Stimulated activated CD4-positive, alpha-beta T cell treated with anti-CD3 and anti-CD28 coated beads, Interleukin-1b, Interleukin-23, amount 100 ng/mL, for 24 hours (primary cell): ENCODE measurements at places on chromosomes 5 and 9.

- DNase-seq: no peak
Measured at GRCh38 chr5:166166071-166166470, 2125.4 kb upstream of the WWC1 start.

DNA sequence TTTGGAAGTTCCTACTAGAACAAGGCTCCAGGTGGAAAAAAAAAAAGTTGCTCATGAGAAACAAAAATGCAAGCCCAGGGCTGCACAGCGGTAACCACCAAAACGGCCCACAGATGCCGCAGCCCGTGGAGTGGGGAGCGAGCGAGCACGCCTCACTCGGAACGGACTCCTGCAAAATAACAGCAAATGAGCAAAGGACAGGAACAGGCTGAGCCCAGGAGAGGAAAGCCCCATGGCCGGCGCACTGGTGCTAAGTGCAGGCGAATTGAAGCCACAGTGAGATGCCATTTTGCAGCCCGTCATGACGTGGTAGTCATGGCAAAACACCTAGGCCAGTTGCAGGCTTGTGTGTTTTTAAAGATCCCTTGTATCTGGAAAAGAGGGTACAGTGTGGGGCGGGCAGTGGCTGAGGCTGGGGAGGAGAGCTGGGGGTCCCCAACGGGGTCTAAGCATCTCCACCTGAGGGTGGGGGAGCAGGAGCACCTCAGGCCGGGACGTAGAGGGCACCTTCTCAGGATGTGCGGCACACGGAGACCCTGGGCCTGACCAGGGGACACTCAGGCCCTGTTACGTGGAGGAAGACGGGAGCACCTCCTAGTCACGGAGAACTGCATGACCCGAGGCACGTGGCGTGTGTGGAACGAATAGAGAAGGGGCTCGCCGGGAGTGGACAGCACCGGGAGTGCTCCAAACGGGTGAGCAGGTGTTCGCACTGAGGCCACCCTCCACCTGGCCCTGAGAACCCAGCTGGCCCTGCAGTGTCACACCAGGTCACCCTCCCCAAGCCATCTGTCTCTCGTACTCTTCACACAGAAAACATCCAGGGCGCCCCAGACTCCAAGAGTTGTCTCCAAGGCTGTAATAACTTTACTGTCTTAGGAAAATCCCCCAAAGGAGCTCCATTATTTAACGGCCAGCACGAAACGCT lies 10.7 kb downstream of the GRM6 start:
- no peak for DNase-seq

DNA sequence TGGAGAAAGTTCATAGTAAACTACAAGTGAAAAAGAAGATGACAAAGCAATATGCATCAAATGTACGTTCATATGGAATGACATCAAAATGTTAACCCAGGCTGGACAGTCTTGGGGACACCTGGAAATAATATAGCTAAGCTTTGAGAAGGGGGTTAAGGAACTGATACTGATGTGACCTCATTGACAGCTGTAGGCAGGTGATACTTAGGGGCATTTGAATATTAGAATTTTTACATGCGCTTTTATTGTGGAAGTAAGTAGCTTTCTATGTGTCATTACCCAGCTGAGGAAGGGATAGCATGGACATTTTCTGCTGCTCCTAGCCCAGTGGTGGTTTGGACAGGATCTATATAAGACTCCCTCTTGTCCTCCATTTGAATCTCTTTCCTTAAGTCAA lies 299.7 kb downstream of the CWC27 start:
- DNase-seq: no peak

DNA sequence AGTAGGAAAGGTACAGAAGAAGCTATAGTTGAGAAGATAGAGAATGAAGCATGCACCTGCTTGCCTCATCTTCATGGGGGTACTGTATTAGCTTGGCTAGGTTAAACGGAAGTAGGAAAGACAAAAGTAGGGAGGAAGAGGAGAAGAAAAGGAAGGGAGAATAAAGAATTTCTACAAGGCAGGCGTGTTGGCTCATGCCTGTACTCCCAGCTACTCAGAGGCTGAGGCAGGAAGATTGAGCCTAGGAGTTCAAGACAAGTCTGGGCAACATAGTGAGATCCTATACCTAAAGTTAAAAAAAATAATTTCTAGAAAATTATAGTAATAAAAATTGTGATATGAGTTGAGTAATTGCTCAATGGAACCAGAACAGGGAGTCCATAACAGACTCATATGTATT lies 61.9 kb downstream of the APTX start:
- DNase-seq: no peak

DNA sequence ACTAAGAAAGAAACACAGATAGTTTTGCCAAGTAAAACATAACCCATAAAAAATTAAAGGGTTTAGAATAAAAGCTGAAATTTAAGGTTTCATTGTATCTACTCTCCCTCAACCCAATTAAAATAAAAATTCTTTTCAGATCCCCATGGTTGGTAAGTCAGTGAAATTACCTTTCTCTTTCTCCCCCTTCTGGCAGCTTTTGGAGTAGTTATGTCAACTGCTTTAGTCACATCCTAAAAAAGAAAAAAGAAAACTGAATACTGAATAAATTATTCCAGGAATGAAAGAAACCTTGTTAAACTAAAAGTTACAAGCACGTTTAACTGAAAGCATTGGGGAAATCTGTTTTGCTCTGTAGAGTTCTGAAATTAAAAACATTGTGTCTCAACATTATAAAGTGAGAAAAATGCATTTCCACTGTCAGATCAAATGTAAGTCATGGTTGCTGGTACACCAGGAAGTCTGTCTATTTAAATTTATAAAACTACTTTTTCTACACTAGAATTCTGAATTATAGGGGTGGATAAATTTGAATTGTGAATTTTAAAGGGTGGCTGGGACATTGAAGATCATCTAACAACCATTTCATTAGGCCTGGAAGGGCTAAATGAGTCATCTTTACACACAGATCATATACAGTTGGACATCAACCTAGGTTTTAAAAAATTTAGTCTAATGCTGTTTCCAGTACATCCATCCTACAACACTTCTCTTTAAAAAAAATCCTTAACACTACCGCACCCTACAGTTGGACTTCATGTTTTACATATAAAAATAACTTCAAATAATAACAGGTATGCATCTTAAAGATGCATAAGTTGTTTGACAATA lies 24.7 kb downstream of the PSIP1 start:
- no peak for DNase-seq

DNA sequence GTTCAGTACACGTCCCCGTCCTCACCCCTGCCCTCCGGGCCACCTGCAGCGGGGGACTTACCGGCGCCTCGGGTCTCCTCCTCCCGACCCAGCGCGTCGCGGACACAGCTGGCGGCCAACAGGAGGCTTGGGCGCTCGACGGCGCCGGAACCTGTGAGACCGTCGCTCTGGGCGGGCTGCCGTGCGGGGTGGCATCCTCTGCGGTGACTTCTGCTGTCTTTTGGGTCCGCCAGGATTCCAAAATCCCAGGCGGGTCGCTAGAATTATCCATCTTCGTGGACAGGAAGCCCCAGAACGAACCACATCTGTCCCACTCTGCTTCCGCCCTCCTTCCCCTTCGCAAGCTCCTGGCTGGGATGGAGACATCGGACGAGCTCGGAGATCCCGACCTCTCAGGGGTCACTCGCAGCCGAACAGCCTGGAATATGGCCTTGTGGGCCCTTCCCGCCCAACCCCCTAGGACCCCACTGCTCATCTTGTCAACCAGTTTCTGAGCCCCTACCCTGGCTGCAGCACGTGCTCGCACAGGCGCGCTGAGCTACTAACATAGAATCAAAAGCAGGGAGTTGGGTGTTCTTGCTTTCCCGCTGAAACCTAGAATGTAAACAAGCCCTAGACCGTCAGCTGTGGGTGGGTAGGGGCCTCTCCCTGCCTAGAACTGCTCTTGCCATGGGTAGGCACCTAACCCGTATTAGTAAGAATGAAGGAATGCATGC lies 947 bp upstream of the MARCHF3 start:
- no peak for DNase-seq
